ENCODE measurements at places on chromosomes 12 and 14.

- peak; percentile 81 for DNase-seq
These were observed 160.4 kb downstream of the CACNA1C start for GRCh38 chr12:2212971-2213869.

DNA sequence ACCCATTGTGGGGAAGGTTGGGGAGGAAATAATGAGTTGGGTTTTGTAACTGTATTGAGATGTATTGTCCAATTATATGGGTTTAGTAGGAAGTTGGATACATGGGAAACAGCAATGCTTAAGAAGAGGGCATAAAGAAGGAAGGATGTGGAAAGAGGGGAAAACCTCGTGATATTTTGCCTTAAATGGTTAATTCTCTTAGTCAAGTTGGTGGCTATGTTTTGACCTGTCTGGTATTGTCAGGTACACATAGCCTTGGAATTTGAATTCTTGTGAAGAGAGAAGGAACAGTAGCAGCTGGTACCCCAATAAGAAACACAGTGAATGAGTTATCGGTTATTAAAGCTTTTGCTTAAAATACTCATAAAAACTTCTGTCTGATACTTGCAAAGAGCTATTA, 32.6 kb upstream of the SLC2A13 start:
- DNase-seq = no peak

DNA sequence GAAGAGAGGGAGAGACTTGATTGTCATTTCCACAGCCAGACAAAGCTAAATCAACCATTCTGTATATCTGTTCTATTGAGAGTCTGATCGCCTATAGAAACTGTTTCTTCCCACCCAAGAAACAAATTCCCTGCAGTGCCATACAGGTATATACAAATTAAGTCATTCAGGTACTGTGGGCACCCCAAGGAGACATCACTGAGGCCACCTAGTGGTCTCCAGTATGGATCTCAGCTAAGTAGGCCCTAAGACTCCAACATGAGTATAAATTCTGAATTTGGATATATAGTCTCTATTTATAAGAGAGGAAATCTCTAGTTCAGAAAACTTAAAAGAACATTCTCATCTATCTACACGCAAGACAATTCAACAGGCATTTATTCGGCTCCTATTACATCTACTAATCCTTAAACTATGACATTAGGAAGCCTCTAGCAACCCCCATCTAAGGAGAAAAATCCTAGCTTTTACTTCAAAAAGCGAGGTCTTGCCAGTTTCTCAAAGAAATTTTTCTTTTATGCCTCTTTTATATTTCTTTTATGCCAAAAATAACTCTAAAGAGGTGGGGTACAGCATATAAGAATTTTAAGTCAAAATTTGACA, 62.6 kb downstream of the DCAF5 start:
- peak; percentile 30 for DNase-seq

GRCh38 chr14:62885451-62885850, 159.8 kb downstream of the KCNH5 start:
- no peak for DNase-seq

GRCh38 chr14:71397371-71397770, 490.1 kb downstream of the PCNX1 start:
- no peak for DNase-seq

GRCh38 chr12:110270125-110270962, 10.7 kb upstream of the ATP2A2 start:
- no peak for DNase-seq

DNA sequence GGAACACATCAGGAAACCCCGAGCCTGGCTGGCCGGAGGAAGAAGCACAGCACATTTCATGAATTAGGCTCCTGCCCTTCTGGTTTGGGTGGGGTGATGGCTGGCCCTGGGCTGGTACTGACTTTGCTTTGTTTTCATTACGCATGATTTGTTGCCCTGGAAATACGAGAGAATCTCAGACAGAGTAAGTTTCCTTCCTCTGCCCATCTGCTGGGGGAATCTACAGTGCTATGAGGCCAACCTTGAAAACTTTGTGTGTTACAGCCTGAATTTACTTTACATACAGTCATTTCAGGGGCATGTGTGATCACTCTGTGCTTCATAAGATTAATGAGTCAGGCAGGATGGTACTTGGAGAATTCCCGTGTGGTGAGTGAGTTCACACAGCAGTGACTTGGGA, 20.5 kb upstream of the SLC5A8 start:
- no peak for DNase-seq

- no peak for DNase-seq
These were observed 7.8 kb downstream of the ZFP36L1 start for GRCh38 chr14:68784978-68785533.

DNA sequence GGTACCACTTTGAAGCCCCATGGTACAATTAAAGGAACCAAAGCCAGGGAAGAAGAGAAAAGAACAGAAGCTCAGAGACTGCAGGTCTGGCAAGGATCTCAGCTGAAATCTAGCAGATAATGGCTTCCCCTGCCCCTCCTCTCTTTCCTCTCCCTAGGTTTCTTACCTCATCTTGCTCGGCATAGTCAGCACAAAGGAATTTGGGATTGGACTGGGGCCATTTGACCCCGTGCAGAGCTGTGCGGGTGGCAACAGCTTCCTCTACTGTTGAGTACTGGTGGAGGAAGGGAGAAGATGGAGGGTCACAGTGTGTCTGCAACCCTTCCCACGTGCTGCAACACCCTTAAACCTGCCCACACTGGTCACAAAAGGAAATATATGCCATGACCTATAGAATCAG, 4.7 kb upstream of the CDH24 start:
- DNase-seq = no peak

DNA sequence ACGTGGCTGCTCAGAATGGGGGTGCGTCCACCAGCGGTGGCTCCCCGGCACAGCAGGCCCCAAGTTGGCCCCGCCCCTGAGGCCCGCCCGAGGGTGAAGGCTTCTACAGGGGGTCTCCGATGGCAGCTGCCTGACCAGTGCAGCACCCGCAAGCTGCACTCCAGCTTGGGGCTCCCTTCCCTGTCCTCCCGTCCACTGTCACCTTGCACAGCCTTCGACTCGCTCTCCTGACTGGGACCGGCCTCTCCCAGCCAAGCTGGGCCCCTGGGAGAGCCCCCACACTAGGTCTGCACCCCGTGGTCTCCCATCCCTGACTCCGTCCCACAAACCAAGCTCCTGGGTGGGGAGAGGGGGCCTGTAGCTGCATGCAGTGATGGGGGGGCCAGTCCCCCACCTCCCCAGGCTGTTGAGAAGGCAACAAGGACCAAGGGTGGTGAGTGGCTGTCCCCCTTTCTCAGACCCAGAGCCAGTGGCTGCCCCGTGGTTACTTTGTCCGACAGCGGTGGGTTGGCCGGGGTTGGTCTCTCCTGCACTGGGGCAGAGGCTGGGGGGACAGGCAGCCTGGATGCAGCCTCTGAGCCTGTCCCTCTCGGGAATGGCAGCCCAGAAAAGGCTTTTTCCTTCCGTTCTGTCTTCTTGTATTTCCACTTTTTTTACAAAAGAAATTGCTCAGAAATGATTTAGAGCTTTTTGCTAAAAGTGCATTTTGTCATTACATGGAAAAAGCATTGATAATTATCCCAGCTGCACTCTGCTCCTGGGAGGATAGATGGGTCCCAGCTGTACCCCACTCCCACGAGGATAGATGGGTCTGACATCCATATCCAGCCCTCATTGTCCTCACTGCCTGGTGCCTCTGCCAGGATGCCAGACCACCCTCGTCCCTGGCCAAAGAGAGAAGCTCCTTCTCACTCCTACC, 217.0 kb downstream of the KIF26A start:
- DNase-seq = no peak

DNA sequence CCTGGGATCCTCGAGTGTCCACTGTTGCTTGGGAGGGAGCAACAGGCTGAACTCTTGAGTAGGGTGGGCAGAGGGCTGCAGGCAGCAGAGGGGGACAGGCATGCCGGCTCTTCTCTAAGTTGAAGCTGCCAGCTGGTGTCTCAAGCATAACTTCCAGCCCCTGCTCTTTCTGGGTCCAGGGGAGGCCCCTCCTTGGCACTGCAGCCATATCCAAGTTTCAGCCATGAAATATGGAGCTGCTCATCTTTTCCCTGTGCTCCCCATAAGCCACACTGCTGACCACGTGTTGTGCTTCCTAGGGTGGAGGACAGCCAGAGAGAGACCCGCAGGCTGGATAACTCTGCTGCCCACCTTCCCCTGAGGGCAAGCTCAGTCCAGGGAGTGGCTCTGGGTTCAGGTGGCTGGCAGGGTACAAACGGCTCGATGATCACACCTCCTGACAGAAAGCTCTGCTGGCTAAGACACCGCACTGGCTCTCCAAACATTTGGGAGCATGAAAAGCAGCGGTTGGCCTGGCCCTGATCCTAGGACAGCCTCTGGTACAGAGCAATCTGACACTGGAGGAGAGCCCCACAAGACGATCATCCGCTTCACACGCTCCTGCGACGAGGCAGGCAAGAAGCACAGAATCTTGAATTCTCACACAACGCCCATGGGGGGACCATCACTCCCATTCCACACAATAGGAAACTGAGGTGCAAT, 79.6 kb downstream of the PITPNM2 start:
- no peak for DNase-seq

DNA sequence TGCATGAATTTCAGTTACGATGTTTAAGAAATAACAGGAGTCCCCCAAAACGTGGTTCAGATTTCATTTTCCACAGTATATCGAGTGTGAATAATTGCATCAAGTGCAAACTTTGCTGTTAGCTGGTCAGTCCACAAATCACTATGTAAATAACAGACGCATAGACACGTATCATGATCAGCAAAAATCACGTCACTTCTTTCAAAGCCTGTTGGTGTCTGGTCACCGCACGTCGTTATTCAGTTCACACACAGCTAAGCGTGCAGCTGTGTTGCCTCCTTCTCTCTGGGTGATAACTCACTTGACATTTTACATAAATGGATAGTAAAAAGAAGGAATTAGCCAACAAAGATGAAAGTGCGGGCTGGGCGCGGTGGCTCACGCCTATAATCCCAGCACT, 126.8 kb upstream of the MED13L start:
- no peak for DNase-seq

DNA sequence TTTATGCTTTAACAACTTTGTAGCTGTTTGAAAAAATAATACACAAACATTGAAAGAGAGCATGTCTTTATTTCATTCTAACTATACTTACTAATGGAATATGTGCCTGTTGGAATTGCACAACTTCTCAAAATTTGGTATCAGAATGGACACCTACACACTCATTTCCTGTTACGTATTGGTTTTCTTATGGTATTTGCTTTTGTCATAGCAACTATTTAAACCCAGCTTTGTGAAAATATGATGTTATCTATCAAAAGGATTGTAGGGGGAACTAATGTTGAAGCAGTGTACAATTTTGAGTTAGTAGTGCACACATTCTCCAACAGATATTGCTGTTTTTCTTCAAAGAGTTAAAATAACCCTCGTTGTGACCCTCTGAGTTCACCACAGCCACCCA, 52.6 kb downstream of the RBMS2 start:
- DNase-seq = no peak

- DNase-seq = no peak
These were observed 46.3 kb downstream of the ADGRD1 start for GRCh38 chr12:131000000-131000486.

DNA sequence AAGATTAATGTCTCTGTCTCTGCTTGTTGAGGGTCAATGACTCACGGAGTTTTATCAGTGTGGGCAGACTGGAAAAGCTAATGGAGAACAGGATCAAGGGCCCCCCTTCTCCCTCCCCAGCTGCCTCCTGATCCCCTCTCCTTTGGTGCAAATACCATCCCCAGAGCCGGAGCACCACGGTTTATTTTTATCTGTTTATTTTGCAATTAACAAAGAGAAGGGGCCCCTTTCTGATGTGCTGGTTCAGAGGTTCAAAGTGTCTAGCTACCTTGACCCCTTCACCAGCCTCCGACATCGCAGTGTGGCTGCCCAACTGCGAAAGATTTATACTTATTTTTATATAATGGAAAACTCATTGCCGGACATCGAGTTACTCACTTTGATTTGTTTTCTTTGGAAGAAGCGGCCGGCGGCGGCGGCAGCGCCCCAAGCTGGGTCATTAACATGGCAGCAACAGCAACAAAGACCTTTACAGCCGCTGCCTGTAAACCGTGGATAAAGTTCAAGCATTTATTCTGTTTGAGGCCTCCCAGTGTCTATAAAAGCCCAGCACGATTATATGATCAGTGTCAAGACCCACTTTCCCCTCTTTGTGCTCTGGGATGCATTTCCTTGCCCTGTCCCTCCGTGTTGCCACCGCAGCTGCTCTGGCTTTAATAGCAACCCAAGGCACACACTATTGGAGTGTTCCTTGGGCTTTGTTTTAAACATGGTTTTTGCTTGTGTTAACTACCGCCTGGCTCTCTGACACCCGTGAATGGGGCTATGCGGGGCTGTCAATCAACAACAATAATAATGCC, 47.4 kb upstream of the PARP11 start:
- DNase-seq = no peak

- no peak for DNase-seq
These were observed 21.6 kb upstream of the TMEM229B start for GRCh38 chr14:67510121-67510520.

DNA sequence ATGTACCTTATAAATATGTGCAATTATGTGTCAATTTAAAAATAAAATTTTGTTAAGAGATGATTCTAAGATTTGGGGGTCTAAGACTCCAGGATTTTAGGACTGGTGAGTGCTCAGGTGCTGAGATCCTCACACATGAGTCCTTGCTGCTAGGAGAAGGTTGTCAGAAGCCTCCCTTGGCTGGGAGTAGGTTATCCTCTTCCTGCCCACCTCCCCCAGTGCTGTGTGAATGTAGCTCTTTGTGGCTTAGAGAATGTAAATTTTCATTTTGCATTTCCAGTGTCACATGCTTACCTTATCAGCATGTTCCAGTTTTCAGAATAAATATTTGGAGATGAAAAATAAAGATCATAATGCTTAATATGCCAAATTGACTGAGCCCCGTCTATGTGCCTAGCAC, 114.2 kb upstream of the MDM1 start:
- DNase-seq = no peak

- no peak for DNase-seq
These were observed 53.8 kb downstream of the STAB2 start for GRCh38 chr12:103640831-103641230.

DNA sequence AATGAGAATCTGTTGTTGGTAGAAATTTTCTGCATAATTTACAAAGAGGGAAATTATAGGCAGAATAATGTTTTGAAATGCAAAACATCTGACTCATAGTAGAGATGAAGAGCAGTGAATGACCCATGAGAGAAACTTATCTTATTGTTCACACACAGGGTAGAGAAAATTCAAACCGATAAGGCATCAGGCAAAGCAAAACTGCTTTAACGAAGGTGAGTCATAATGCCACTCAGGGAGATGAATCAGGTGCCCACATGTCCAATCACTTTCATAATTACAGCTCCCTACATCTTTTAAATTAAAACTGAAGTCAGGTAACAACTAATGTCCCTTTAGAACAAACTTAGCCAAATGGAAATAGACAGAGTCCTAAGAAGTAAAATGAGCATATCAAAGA, 265.6 kb upstream of the GARIN6 start:
- DNase-seq = no peak

All from renal cortex interstitium (tissue), 15 donors.